NCI-H345 (cell line): ENCODE measurements at places on chromosomes 4 and X.

GRCh38 chrX:129540068-129540653 is at the start of gene OCRL:
OCRL (plus strand) TSS chrX:129540259; CDS start chrX:129540440, 181 bp downstream.
- DNase-seq, result peak; percentile 72

DNA sequence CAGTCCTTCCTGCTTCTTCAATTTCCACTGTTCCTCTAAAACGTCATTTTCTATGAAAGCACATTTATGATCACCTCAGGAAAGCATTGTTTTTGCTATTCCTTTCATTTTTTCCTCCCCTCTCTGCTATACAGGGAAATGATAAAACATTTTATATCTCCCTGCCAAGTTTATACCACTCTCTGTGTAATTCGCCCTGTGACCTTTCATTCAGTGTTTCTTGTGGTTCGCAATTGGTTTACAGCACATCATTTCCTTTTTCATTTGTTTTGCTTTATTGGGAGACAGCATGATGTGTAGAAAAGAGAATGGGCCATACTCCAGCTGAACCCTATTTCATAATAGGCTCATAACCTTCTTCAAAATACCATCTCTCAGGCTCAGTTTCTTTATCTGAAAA is 99.9 kb upstream of the RAPGEF2 start:
- no peak for DNase-seq

- DNase-seq, result peak; percentile 31
Observed at GRCh38 chr4:86496094-86497080, 97.7 kb upstream of the PTPN13 start.

- no peak for DNase-seq
Observed at GRCh38 chr4:83417566-83417965, 38.1 kb downstream of the HELQ start.

DNA sequence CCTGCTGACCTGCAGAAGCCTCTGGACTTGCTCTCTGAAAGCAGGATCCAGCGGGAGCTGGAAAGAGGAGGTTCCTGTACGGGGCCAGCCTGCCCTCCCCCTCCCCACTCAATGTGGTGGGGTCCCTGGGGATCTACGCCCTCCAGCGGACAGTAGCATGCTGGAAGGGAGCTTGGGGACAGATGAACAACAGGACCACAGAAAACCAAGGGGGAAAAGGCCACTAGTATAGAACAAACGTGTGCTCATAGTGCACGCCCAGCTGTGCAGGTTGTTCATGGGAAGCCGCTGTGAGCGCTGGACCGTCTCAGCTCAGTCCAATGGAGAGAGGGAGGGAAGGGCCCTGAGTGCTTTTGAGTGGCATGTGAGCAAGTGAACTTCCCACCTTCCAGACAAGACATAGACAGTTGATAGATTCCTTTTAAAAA is 15.8 kb downstream of the HMX1 start:
- DNase-seq, result no peak

DNA sequence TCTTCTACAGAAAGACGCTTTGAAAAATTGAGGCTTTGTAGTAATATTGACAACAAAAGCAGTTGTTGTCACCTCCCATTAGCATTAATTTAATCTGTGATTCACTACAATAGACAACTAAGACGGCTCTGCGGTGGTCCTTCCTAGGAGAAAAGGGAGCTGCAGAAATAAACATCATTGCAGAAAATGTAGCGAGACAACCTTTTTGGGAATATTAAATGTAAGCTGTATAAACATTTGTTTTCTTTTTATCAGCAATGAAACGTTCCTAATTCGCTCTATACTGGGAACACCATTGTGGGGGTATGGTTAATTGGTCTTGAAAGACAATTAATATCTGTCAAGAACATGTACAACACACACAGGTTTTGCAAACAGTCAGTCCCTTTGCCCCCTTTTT is 583.3 kb upstream of the TENM3 start:
- DNase-seq, result no peak

DNA sequence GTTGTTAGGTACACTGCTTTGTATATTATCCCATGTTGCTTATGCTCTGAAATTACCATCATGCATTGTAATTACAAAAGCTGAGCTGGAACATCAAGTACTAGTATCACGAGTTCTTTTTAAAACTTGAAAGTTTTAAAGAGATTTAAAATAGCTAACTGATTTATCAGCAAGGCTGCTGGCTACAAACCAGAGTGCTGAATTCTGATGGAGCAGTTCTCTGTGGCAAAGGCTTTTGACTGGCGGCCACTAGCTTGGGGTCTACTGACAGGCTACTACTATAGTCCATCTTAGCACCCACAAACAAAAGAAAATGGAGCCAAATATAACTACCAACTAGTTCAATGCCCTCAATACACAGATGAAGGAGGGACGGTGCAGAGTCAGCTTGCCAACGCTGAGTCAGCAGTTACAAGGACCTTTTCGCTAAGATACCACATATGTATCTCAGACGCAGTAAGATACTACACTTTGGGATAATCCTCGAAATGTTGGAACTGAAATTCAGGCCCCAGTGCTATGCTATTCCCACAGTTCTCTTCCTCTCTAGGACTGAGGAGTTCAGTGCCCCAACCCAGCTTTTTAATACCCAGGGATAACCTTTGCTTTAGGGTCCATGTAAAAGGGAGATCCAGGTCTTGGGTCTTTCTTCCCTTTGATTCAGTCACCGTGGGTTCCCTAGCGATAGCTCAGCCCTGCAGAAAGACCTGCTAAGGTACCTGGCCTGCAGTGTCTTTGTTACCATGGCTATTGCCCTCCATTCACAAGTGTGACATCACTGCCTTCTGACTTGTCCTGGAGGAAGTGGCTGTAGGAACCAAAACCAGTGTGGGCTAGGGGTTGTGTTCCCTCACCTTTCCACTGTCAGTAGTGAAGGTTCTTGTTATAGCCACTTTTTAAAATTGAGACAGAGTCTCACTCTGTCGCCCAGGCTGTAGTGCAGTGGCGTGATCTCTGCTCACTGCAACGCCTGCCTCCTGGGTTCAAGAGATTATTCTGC is 22.8 kb downstream of the MFAP3L start:
- no peak for DNase-seq

GRCh38 chr4:101328063-101328602 is 19.2 kb downstream of the PPP3CA start:
- no peak for DNase-seq

- no peak for DNase-seq
Observed at GRCh38 chrX:110143454-110144210, 140.7 kb downstream of the TMEM164 start.

DNA sequence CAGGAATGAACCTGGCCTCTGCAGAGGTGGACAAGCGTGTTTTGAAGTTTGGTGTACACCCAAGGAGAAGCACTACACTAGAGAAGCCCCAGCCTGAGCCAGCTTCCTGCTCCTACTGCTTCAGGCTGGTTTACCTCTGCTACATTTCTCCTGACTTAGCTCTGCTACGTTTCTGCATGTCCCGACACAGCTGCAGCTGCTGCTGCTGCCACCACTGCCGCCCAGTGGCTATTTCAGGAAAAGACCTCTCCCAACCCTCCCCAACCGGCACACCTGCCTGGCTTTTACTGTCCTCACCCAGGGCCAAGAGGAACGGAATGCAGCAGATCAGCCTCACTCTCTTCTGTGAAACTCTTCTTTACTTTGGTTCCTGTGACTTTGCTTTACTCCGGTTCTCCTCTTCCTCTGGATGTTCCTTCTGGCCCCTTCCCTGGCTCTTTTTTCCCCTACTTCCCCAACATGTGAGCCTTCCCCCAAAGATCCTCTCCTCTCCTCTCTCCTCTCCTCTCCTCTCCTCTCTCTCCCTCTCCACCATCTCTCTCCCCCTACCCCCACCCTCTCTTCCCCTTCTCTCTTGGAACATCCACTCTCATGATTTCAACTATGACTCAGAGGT is 3.1 kb upstream of the P2RY4 start:
- DNase-seq, result peak; percentile 62

- DNase-seq, result no peak
Observed at GRCh38 chr4:3251691-3252479, 2.9 kb downstream of the MSANTD1 start.

DNA sequence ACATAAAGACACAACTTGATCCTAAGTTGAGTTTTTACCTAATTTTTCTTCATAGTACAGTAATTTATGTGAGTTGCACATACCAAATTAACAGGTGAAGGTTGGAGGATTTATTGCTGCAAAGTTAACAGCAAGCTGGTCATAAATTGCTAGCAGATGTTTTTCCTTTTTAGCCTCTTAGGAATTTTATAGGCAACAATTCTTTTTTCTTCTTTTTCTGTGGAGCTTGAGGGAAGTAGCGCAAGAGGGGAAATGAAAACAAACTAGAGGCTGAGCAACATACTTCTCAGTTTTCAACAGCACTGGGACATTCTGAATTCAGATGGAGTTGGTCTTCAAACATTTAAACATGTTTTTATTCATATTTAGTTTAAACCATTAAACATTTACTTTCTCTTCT is 63.7 kb upstream of the TLR2 start:
- DNase-seq, result no peak

- DNase-seq, result no peak
Observed at GRCh38 chrX:106963111-106963510, 36.9 kb downstream of the MORC4 start.

- peak; percentile 22 for DNase-seq
Observed at GRCh38 chr4:141158219-141158618, 24.9 kb upstream of the RNF150 start.

DNA sequence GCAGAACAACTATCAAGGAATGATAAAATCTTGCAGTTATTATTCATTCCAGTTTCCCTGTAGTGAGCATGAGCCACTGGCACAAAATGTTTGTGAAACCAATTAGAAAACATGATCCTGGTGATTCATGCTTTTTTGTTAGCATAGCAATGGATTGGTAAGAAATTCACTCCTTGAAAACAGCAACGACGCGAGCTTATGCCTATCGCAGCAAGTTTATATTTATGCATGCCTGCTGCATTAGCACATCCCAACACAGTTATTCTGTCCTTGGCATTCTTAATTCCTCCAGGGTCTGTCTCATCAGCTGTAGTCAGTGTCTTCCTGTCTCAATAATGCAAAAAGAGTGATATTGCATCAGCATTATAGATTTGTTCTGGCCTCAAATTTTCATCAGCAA is 975.9 kb downstream of the STIM2 start:
- no peak for DNase-seq

- no peak for DNase-seq
Observed at GRCh38 chr4:7366954-7367353, 67.8 kb downstream of the PSAPL1 start.

DNA sequence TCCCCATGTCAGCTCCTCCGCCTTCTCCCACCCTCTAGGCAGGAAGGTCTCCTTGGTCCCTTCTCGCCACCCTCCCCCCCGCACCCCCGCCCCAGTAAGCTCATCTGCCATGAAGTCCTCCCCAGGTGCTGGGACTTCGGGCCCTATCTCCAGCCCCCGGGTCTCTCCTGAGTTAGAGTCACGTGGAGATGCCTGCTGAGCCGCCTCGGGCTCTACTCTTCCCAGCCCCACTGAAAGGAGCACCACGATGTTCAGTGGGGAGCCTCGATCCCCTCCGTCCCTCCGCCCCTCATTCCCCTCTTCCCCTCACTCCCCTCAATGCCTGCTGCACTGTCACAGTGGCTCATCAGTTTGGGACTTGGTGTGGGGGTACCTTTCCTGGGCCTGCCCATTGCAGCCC is 3.9 kb downstream of the HTRA3 start:
- no peak for DNase-seq

- DNase-seq, result no peak
Observed at GRCh38 chr4:62226082-62226481, 1026.0 kb downstream of the ADGRL3 start.

DNA sequence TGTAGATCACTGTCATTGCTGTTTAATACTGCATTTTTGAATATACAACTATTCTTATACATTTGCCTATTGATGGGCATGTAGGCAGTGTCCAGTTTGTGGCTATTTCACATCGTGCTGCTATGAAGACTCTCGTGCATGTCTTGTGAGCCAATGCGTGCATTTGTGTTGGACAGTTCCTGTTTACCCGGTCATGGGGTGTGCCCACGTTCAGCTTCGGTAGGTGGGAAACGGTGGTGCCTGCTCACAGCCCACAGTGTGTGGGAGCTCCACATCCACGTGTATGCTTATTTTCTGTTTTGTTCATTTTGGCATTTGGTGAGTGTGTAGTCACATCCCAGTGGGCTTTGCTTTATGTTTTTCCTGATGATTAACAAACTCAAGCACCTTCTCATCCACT is 19.7 kb upstream of the RNF212 start:
- DNase-seq, result no peak

DNA sequence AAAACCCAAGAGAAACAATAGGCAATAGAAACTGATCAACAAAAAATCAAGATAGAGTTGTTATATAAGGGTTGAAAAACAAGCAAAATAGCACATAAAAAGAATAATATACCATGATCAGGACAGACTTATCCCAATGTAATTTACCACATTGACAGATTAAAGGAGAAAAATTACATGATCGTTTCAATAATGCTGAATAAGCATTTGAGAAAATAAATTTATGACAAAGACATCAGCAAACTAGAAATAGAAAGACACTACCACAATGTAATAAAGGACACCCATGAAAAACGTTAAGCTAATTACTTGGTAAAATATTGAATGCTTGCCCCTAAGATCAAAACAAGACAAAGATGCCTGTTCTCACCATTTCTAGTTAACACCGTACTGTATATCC is 105.6 kb downstream of the ARHGEF9 start:
- no peak for DNase-seq

- DNase-seq, result no peak
Observed at GRCh38 chr4:55469979-55470378, 74.2 kb downstream of the TMEM165 start.

DNA sequence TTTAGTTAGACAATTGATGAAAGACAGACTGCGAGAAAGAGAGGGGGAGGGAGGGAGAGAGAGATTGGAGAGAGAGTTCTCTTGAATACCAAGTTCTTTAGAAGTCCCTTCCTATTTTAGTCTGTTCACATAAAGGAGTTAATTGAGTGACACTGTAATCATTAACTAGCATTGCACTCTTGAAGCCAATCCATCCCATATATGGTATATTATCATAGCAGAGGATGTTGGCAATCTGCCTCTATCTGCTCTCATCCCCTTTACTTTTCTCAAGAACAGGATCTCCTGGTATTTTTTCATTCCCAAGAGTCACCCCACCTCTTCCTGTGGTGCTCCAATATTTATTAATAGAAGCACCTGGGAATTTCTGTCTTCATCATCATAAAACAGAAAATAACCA is 959.6 kb upstream of the NDST4 start:
- DNase-seq, result no peak

- no peak for DNase-seq
Observed at GRCh38 chrX:149639568-149639967, 8.0 kb upstream of the TMEM185A start.
